ENCODE measurements at places on chromosomes 4 and X. TPM values are rescaled to one million over a fixed set of nuclear protein-coding genes. Genes with fewer than 3 reads are reported as not detected.

Gene GRIA3
- 6.6 TPM for total RNA-seq

Gene CENPU
- total RNA-seq = 104 TPM

Gene TMPRSS11D
- total RNA-seq = not detected

Gene NAA11
- not detected for total RNA-seq

Gene FGFRL1
- 29.3 TPM for total RNA-seq

Measured in endodermal cell (in vitro differentiated cells).